ENCODE measurements at places on chromosomes 7 and 10.

DNA sequence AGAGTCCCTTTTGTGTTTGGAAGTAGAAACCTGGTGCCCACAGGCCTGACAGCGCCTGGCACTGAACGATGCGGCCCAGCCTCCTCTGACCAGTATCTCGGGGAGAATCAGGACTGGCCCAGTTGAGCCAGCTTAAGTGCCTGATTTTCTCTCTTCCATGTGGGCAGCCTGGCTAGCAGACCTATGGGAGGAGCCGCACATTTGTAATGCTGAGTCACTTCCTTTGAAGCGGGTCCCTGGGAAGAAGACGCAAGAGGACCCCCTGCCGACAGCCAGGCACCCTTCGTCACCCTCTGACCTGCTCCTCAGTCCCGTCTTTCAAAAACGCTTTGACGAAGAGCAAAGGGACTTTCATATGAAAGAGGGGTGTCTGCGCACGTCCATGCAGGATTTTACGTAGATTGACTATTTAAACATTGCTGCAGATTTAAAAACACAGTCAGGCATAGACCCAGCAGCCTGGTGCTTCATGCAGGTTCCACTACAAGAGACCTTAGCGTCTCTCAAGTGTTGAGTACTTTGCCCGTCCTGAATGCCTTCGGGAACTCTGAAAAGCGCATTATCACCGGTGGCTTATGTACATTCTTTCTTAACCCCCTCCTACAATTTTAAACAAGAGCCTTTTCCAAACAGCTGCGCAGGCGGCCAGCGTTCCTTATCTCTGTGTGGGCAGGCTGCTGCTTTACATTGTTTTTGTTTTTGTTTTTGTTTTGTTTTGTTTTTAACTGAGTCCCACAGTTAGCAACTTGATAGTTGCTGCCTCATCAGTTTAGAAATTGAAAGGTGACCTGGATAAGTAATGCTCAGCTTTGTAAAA, 36.5 kb upstream of the AP5Z1 start:
- no peak for DNase-seq

- DNase-seq: no peak
Measured at GRCh38 chr7:18659746-18660145, 164.2 kb downstream of the HDAC9 start.

DNA sequence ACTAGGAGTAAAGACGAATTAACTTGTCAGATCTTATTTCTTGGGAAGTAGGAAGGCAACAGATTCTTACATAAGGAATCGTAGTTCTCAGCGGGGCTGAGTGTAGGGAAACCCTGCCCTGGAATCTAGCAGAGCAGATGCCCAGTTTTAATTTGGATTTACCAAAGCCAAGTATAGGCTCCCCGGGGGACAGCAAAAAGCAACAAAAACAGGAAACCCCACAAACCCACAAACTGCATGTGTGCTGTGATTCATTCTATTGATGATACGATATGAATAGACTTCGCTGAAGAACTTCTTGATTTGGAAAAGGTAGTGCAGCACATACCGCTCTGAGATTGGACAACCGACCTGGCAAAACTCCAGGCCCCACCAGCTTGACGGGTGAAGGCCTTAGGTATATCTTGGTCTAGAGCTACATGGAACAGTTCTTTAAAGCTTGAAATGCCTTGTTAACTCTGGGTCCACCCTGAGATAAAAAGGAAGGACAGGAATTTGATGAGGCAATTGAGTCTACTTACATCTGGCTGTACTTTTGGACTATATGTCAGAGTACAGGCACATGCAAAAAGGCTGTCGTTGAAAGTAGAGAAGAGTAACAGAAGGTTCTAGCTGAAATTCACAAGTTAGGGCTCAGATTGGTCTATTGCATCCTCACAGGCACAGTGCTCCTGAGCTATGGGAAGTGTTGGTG, 49.1 kb downstream of the STRA8 start:
- no peak for DNase-seq

GRCh38 chr10:60292998-60293397, 96.7 kb downstream of the ANK3 start:
- DNase-seq: no peak

- no peak for DNase-seq
Measured at GRCh38 chr7:92729172-92729571, 107.2 kb downstream of the CDK6 start.

- DNase-seq: no peak
Measured at GRCh38 chr10:124342821-124343170, 75.9 kb downstream of the OAT start.

GRCh38 chr7:26305090-26305868, 13.6 kb downstream of the SNX10 start:
- DNase-seq: peak; percentile 10

DNA sequence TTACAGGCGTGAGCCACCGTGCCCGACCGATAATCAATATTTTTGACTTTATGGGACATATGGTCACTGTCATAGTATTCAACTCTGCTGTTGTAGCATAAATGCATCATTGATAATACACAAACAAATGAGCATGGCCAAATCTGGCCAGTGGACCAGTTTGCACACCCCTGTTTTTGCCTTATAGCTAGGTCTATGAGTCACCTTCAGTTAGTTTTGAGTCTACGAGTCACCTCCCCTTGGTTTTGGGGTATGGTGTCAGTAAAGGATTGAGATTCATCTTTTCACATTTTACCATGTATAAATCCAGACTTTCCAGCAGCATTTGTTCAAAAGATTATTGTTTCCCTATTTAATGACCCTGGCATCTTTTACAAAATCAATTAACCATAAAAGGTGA, 362.5 kb upstream of the NRP1 start:
- DNase-seq: no peak

GRCh38 chr7:104652434-104652833, 324.0 kb downstream of the LHFPL3 start:
- no peak for DNase-seq

GRCh38 chr10:86321568-86321967, 45.0 kb downstream of the GRID1 start:
- no peak for DNase-seq

DNA sequence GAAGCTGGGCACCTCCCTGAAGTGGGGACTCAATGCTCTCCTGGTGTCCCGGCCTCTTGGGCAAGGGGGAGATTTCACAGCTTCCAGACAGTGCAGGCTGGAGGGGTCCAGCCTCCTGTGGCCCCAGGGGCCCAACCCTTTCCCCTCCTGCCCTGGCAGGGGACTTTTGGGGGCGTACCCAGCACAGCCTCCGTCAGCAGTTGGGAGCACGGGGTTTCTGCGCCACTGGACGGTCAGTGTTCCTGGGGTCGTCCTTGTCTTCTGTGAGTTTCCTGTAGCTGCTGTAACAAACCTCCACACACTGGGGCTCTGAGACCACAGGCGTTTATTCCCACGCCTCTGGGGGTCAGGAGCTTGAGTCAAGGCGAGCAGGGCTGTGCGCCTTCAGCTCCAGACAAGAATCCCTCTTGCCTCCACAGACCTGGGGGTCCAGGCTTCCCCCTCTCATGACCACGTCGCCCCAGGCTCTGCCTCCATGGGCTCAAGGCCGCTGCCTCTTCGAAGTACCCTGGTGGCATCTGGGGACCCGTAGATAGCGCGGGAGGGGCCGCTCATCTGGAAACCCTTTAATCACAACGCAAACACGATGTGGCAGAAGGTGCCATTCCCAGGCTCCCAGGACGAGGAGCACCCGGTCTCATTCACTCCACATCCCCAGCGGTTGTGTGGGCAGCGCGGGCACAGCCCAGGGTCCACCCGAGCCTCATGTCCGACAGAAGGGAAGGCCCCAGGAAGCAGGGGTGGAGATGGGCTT, 14.0 kb downstream of the PWWP2B start:
- no peak for DNase-seq

- no peak for DNase-seq
Measured at GRCh38 chr7:32194537-32194936, 124.3 kb upstream of the PDE1C start.

DNA sequence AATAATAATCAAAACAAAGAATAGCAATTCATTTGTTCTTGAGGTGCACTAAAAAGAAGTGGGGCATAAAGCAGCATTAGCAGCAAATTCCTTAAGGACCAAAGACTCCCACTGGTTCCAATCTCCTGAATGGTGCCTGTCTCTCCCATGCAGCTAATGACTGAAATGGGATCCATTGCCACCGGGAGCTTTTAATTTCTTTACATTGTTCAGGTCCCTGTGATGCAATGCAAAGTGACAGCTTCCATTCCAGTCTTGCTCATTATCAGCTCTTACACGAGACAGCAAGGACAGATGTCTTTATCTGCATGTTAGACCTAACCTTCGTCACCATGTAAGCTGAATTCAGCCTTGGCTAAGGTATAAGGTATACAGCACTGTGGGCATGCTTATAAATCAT, 148.1 kb downstream of the POU6F2 start:
- no peak for DNase-seq

DNA sequence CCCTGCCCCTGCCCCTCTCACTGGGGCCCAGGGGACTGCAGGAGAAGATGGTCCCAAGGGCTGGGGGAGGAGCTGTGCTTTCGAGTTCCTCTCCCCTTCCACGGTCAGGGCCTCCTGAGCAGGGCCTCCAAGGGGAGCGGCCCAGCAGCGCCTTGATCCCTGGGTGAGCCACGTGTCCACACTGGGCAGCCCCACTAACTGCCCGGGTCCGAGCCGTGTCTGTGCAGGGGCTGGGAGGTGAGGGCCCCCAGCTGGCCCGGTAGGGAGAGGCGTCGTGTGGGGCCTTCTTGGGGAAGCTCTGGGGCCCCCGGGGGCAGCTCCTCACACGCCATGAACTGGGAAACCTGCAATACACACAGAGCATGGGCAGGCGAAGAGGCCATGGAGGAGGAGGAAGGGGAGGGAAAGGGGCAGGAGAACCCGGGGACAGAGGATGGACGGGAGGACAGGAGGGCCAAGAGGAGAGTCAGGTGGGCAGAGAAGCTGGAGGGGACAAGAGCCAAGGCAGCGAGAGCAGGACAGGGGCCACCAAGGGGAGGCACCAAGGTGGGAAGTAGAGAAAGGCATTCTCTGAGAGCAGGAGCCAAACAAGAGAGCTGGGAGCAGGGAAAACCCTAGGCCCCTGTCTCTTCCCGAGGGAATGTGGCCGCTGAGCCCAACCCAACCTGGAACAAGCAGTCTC, 32.8 kb downstream of the KCNH2 start:
- DNase-seq: no peak

DNA sequence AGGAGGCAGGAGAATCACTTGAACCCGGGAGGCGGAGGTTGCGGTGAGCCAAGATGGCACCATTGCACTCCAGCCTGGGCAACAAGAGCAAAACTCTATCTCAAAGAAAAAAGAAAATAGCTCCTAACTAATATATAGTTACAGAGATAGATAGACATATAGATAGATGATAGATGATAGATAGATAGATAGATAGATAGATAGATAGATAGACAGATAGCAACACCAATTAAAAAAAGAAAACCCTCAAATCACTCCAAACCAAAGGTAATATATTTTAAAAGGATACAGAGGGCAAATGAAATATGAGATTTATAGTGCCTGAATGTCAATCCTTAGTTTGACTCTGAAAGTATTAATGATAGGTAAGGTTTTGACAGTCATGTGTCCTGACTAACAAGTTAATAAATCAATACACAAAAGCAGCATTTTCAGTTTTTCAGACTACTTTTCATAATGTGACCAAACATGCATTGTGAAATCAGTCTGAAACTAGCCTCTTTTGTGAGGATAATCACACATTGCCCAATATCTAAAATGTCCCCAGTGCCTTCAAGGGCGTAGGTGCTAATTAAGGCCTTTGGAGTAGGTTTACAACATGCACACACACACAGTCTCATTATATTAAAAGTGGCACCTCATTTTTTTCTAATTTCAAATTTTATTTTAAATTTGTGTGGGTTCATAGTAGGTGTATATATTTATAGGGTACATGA, 61.2 kb downstream of the BPGM start:
- no peak for DNase-seq

DNA sequence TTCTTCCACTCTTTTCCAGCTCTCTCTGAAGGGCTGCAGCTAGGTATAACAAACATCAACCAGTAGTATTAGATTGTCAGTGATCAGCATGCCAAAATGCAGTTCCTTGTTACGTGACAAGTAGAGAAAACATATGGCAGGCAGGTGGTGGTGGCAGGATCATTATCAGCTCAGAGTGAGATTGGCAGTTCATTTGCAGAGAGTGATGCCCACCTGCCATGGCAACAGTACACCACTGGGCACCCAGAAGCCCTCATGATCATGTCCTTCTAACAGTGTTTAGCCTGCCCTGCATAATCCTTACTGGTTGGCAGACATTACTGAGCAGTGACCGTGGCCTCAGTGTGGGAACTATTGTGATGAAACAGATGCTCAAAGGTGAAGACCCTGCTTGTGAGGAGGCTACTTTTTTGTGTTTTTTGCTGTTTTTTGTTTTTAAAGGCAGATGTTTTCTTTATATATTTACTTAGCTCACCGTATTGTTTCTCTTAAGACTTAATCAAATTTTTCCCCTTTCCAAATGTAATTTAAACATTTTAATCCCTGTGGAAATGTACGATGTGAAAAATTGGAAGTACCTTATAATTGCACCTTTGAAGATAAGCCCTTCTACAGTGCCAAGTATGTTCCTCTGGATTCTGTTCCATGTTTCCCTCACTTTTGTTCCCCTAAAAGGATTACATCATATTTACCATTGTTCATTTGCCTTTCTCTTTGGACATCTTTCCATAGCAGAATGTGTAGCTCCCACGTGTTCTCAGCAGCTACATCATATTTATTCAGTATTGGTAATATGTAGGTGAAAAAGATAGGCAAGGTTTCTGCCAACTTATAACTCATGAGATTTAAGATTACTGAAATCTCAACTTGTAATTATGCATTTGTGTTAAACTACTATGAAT, 179.6 kb downstream of the SND1 start:
- no peak for DNase-seq

DNA sequence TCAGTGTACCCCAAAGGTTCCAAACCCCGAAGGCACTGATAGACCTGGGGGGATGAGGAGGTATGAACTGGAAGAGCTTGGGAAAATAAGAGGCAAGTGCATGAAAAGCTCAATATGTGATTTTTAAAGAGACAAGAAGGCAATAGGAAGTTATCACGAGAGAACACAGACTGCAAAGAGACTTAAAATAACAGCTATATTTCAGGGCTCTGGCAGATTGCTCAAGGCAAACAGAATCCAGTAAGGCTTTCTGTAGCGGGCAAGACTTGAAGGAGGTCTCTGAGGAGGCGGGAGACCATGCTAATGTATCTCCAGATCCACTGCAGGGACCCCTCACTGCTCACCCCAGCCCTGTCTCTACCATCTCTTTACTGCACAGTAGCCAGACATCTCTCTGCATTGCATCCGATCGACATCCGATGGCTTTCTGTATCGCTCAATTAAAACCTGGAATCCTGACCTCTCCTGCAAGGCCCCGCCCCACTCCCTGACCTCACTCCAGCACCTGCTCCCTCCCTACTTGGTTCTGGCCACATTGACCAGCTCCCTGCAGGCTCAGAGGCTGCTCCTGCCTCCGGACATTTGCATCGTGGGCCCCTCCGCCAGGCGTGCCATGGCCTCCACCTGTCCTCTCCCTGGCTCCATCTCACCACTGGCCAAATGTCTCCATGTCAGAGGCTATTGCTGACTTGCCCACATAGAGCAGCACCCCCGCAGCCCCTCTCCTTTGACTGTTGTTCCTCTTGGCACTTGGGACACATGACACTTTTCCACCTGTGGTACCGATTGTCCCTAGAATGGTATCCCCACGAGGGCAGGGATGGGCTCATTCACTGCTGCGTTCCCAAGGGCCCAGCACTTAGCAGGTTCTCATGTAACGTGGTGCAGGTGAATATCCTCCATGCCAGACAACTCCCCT, 118.0 kb downstream of the PRKAG2 start:
- no peak for DNase-seq
